Caki2 (cell line): ENCODE measurements at places on chromosomes 5 and 9. TPM values are rescaled to one million over a fixed set of nuclear protein-coding genes. Genes with fewer than 3 reads are reported as not detected.

Gene TAF11L5
- not detected in 2 replicates for total RNA-seq

Gene DNAI1
- not detected in 2 replicates for total RNA-seq

Gene GM2A
- total RNA-seq: 18.3 and 21.8 TPM in 2 replicates

Gene RANBP3L
- total RNA-seq: not detected in 2 replicates

Gene IFNA2
- total RNA-seq: not detected in 2 replicates

Gene IGIP
- total RNA-seq: 1.5 TPM in 1 of 2 replicates, not detected in the other
